ENCODE measurements at places on chromosomes 5 and 9. TPM values are rescaled to one million over a fixed set of nuclear protein-coding genes. Genes with fewer than 3 reads are reported as not detected.

DNA sequence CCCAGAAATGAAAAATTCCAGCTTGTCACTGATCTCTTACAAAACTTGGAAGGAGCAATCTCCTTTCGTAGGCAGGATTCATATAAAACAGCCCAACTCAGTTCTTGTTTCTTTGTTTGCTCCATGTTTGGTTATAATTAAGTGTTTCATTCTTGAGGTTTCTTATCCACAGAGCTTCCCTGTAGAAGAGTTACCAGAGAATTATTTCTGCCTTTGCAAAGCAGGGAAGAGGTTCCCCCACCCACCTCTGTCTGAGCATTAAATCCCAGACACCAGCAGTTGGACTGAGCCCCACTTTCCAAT, 34.1 kb upstream of the RAI14 start:
- DNase-seq: no peak

DNA sequence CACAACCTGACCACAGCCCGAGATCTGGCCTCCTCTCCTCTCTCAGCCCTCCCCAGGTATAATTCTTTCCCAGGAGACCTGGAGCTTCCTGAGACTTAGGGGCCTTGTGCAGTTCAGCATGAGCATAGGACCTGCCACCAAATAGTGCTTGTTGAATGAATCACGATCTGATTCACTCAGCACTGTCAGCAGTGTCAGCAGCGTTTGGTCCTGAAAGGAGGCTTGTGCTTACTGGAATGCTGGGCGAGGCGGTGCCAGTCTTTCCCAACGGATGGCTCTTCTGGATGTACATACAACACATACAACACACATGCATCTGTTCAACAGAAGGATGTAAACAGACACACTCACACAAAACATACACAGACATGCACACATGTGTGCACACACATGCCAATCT, 173.3 kb downstream of the COL23A1 start:
- no peak for DNase-seq

The TMEM38B gene
- total RNA-seq: 25.7 TPM

The GLRA1 gene
- not detected for total RNA-seq

The GPX8 gene
- total RNA-seq: 5.2 TPM

GRCh38 chr9:88180081-88180765, 41.9 kb upstream of the SPATA31C2 start:
- no peak for DNase-seq

The CCL21 gene
- 27.0 TPM for total RNA-seq

The AGXT2 gene
- total RNA-seq: not detected

DNA sequence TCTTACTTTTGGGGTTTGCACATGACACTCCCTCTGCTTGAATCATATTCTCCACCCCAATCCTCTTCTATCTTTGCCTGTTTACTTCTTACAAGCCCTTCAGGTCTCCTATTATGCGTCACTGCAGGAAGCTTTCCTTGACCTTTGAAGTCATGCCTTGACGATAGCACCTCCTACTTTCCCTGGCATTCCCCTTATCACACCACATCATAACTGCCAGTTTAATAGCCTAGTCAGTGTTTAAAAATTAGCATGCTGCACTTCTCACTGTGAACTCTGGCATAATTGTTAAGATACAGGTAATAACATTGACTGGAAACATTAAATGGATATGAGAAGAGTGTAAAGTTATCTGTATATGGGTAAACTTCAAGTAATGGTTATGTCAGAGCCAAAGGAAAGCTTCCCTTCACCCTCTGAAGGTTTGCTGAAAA, 37.1 kb upstream of the CEP120 start:
- peak; percentile 69 for DNase-seq

GRCh38 chr5:84859056-84859455, 474.4 kb upstream of the EDIL3 start:
- DNase-seq: no peak

DNA sequence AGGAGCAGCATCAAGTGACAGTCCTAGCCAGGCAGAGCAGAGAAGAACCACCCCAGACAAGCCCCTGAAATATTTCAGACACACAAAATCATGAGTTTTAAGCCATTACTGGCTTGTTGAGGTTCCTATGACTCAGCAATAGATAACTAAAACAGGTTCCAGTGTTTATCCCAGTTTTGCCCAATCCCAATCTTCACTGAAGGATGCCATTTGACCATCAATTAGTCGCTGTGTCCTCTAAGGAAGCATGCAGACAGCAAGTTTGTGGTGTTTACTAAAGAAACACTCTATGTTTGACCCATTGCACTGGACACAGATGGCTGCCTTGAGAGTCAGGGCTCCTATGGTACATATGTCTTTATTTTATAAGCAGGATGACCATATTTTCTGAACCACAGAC, 186.7 kb downstream of the SYK start:
- no peak for DNase-seq

- no peak for DNase-seq
These were observed 260.7 kb upstream of the ARRDC3 start for GRCh38 chr5:91643797-91644196.

The HRCT1 gene
- 17.4 TPM for total RNA-seq

DNA sequence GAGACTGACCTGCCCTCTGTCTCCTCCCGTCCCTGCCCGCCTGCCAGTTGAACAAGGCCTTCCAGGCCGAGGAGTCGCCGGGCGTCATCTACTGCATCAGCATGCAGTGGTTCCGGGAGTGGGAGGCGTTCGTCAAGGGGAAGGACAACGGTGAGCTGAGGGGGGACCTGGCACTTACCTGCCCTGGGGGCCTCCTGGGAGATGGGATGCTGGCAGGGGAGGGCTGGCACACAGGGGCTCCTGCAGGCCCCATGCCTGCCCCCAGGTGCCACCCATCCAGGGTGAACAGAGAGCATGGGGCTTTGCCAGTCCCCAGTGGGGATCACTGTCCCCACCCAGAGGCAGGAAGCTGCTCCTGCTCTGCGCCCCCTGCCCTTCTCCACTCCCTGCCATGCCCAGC, 43.0 kb downstream of the USP20 start:
- DNase-seq: no peak

The RIOK2 gene
- 16.8 TPM for total RNA-seq

DNA sequence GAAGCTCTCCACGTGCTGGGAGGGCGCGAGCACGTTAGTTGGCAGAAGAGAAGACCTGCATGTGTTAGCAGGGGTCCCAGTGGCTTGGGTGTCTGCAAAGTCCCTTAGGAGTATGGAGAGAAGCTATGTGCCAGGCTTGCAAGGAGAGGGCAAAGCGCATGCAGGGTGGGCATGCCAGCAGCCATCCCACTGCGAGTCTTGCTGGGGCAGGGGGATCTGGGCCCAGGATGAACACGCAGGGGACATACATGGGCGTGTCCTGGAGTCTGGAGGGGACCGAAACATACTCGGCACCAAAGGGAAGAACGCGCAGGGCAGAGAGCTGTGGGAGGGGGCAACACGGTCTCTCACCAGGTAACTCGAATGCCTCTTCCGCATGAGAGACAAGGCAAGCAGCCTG, 43.6 kb upstream of the IPPK start:
- peak; percentile 10 for DNase-seq

- no peak for DNase-seq
These were observed 379.3 kb downstream of the CDH12 start for GRCh38 chr5:22473886-22474285.

GRCh38 chr5:173736923-173737412, 120.5 kb upstream of the BOD1 start:
- peak; percentile 77 for DNase-seq

GRCh38 chr5:31531543-31531887, 378 bp downstream of the DROSHA start:
- peak; percentile 28 for DNase-seq

DNA sequence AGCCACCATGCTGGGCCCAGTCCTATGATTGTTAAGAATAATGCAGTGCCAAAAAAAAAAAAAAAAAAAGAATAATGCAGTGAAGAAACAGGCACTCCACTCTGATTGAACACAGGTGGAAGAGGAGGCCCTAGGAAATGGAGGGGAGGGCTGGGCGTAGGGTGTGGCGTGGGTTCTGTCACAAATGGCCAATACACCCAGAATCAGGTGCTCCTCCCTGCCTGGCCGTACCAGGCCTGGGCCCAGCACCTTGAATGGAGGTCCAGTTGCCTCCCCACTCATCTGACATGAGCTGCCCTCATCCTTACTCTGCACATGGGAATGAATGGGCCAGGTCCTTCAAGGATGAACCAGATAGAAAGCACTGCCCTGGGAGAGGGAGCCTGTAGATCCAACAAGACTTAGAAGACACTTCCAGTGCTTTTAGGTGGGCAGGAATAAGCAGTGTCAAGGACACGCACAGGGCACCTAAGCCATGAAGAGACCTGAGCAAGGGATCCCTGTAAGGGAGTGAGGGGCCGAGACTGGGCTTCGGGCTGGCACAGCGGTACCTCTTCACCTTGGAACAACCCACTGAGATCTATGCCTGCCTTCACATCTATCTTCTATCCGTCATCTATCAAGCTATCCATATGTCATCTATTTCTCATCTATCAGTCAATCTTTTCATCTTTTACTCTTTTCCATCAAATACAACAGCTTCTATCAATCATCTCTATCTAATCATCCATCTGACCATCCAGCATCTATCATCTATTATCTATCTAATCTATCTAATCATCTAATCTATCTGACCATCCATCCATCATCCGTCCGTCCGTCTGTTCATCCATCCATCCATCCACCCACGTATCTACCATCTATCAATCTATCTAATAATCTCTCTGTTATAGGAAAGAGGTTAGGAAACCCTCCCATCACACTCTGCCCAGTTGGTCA, 15.9 kb downstream of the NINJ1 start:
- no peak for DNase-seq

DNA sequence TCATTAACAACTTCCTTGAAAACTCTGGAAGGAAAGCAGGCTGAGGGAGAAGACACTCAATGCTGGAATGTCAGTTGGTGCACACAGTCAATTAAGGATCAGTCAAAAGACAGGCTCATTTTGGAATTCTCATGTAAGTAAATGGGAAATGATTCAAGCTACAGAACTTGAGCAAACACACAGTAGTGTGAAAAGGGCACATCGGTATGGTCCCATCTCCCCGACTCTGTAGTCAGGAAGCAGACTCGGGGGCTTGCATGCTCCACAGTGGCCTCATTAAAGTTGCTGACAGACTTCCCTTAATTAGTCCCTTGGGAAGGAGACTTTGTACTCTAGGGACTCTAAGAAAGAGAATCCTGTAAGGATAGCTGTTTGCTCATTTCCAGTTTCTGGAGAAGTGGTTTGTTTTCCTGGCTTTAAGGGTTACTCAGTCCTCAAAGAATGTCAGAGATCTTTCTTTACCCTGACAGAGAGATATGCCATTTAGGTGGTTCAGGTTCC, 339.2 kb downstream of the ADAMTS6 start:
- no peak for DNase-seq

GRCh38 chr9:117123729-117124128, 291.1 kb downstream of the ASTN2 start:
- DNase-seq: no peak

DNA sequence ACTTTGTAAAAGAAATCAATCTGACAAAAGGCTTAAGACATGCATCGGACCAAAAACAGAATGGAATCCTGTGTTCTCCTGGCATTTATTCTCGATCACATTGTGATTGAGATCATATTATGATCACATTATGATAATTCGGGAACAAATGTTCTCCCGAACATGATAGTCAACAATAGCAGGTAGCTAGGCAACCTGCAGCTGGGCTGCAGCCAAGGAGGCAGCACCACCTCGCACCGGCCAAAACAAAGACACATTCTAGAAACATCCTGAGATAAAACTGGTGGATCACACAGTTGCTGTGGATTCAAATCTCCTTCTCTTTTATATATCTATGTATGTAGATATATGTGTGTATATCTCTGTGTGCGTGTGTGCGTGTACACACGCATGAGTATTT, 480.6 kb upstream of the CYLC2 start:
- no peak for DNase-seq

- no peak for DNase-seq
These were observed 2.8 kb downstream of the TUBB4B start for GRCh38 chr9:137243626-137244485.

DNA sequence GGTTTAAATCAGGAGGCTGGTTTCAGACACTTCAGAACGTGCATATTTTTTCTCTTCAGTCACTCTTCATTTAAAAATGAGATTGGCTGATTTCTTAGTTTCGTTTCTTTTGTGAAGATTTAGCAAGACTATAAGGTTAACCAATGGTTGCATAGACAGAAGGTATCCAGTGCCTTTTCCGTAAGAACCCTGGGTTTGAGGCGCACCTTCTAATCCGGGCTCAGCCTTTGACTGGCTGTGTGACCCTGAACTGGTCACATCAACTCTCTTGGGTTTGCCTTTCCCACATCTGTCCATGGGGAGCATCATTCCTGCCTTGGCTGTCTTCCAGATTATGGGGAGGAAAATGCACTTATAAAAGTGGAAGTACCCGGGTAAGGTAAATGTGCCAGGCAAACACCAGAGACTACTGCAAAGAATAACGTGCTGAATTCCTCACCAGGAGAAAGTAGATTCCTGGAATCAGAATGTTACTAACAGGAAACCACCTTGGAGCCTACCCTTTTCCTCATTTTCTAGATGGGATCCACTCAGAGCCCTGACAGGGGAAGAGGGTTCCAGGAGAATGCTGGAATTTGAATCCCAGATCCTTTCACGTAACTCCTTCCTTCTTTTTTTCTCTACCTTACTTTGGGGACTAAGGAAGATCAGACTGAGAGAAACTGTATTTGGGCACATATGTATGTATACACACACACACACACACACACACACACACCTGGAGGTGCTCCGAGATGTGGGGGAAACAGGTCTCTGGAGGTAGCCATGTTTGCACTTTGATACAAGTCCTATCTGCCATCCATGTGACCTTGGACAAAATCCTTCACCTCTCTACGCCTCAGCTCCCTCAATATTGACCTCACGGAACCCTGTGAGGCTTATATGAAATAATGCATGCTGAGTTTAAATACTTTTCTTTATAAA, 6.8 kb downstream of the HAND1 start:
- DNase-seq: no peak

The SNX24 gene
- 20.8 TPM for total RNA-seq

GRCh38 chr9:37999588-38000189, 69.3 kb downstream of the SHB start:
- no peak for DNase-seq

The C9 gene
- not detected for total RNA-seq

GRCh38 chr9:35945341-35946018, 12.5 kb downstream of the OR2S2 start:
- DNase-seq: peak; percentile 82

GRCh38 chr9:71441266-71441665, 319.8 kb upstream of the TRPM3 start:
- no peak for DNase-seq

- DNase-seq: no peak
These were observed 170.7 kb downstream of the RANBP17 start for GRCh38 chr5:171032435-171032973.

- no peak for DNase-seq
These were observed 41.3 kb downstream of the HABP4 start for GRCh38 chr9:96491079-96491879.

GRCh38 chr9:14812806-14813205, 90.3 kb upstream of the CER1 start:
- no peak for DNase-seq

The POU5F2 gene
- 1.1 TPM for total RNA-seq

The FAM78A gene
- total RNA-seq: 2.7 TPM

The GLDC gene
- total RNA-seq: 2.2 TPM

The JAK2 gene
- 17.2 TPM for total RNA-seq

DNA sequence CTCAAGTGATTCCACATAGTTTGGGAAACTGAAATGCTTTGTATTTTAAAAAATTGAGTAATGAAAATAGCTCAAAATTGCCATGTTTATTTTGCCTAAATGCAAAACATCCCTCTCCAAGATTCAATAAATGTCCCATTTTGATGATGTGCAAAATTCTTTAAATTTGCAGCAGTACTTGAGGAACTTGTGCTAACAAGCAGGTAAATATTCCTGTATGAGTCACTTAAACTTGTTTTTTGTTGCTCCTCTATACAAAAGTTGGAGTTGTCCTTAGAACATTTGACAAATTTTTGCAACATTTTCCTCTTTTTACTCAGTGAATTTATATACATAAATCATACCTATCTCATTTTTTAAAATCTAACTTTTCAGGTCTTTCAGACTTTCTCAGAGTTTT, 280.2 kb downstream of the CDH12 start:
- DNase-seq: no peak
